SK-MEL-5 (cell line): ENCODE measurements at places on chromosomes 7 and 10. TPM values are rescaled to one million over a fixed set of nuclear protein-coding genes. Genes with fewer than 3 reads are reported as not detected.

The SUMF2 gene
- total RNA-seq, result 559 and 567 TPM in 2 replicates

The NPS gene
- not detected in 2 replicates for total RNA-seq

GRCh38 chr10:6033954-6034353 is 28.2 kb downstream of the IL2RA start:
- peak; percentile 17 for DNase-seq

- no peak for DNase-seq
Observed at GRCh38 chr7:150322833-150323681, at the start of the genes ACTR3C and LRRC61. Gene ACTR3C (minus strand): TSS chr7:150323545. CDS start chr7:150295296, 28,249 bp downstream. Gene LRRC61 (plus strand): TSS chr7:150323355. CDS start chr7:150336862, 13,507 bp downstream.

GRCh38 chr10:60041489-60042133 is 135.3 kb upstream of the CCDC6 start:
- DNase-seq, result no peak

The TAS2R4 gene
- total RNA-seq, result 0.08 and 0.32 TPM in 2 replicates

- DNase-seq, result no peak
Observed at GRCh38 chr7:37410305-37411229, 38.1 kb downstream of the ELMO1 start.

DNA sequence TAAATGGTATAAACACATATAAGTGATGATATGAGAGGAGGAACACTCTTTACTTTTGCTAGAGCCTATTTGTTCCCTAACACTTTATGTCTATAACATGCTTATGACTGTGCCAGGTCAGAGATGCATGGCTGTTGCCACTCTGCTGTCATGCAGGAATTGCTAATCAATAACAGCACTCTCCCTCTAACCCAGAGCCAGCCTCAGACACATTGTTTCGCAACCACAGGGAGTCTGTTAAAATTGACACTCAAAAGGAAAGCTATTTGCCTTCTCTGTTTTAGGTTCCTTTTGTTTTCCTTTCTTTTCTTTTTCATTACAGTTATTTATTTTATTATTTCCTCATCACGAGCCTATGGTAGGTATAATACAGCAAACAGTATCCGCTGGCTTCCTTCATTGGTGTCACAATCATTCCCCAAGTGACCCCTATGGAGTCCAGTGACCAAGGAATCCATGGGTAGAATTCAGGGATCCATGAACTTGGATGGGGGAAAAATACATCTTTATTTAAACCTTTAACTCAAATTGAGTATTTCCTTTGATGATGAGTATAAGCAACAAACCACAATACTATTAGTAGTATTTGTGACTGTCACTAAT is 6.8 kb downstream of the PON2 start:
- DNase-seq, result no peak

DNA sequence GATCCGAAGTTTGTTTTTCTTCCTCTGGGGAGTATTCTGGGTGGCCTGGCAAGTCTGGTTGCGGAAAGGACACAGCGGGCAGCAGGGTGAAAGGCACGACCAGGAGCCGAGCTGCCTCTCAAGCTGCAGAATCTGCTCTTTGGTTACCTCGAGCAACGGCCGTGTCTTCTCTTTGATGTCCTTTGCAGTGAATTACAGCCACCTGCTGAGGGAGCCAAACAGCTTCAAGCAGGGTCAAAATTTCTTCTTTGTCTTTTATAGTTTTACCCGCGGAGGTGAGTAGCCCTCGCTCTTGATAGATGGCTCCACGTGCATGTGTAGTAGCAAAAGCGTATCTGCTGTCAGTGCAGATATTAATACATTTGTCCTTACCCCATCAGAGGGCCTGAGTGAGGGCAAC is 177.3 kb upstream of the MBL2 start:
- peak; percentile 0 for DNase-seq
